ENCODE measurements at places on chromosomes 5 and 9. TPM values are rescaled to one million over a fixed set of nuclear protein-coding genes. Genes with fewer than 3 reads are reported as not detected.

DNA sequence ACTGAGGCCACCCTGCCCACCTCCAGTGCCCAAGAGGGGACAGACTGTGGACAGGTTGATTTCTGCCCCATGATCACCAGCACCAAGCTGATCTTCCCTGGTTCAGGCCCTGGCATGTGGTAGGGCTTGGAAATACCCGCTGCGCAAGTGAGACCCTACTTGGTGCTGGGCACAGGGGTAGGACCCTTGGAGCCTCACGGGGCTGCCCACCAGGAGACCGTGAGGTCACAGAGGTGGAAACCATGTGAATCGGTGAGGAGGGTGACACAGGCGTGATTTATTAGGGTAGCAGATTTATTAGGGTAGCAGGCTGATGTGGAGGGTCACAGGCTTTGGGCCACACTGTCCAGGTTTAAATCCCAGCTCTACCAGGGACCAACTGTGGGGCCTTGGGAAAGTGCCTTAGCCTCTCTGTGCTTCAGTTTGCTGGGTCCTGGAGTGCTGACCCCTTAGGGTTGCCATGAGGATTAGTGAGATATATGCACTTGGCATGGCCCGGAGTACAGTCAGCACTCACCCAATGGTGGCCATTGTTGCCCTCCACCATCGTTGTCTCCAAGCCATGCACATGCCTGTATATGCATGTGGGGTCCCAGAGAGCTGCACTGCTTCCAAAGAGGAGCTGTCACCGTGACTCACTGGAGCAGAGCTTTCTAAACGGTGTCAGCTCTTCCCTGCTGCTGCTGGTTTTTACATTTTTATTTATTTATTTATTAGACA lies 20.9 kb upstream of the DUSP1 start:
- no peak for DNase-seq

DNA sequence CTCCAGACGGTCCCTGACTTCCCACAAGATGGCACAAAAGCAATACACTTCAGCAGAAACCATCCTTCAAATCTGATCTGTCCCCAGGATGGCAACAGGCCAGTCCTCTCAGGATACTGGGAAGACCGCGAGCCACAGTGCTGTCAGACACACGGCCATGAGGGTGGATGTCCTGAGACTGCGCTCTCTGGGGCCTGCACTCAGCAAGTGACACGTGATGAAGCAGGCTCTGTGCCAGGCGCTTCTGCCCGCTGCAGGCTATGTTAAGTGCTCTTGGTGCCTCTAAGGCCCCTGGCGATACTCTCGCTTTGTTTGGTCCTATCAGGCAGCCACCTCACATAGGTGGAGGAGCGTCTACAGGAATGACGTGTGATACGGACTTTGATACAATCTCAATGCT lies 7.1 kb downstream of the BRD9 start:
- no peak for DNase-seq

GRCh38 chr5:140207250-140207964 lies 32.4 kb downstream of the CYSTM1 start:
- no peak for DNase-seq

DIRAS2 gene
- 0.27 TPM for total RNA-seq

GRCh38 chr9:105007143-105007542 lies 79.2 kb upstream of the ABCA1 start:
- DNase-seq = peak; percentile 95

Data from astrocyte (in vitro differentiated cells and primary cell).